ENCODE measurements at places on chromosomes 3 and 15.

- H3K4me3 ChIP-seq: no peak overlapping the region
- DNase-seq: no peak
- peaks cover 6% of the 10 kb centered on the region for H3K4me1 ChIP-seq
- 0 out of 2 replicates have a peak, but pooled peaks cover 2% of the 10 kb centered on the region for H3K36me3 ChIP-seq
Observed at GRCh38 chr15:80445300-80446041, 41.3 kb downstream of the ARNT2 start.

DNA sequence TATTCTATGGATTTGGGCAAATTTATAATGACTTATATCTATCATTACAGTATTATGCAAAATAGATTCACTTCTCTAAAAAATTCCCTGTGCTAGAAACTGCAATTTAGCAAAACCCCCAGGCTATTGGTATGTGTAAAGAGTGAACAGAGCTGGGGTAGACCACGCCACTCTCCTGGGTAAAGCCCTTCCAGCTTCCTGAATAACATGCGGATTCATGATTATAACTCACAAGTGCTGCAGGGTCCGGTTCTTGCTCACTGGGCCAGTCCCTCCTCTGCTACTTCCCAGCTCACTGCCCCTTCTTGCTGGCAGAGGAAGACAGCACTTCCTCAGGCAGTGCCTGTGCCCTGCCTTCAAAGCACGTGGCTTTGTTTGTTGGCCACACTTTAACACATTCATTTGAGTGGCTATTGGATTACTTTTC is 4.1 kb downstream of the CD80 start:
- no peak for DNase-seq
- H3K27me3 ChIP-seq: peaks cover 27% of the 10 kb centered on the region
- no peaks in the 10 kb centered on the region for H3K4me1 ChIP-seq
- H3K4me3 ChIP-seq: no peak overlapping the region
- no peaks in the 10 kb centered on the region for H3K36me3 ChIP-seq
- H3K27ac ChIP-seq: no peak overlapping the region

DNA sequence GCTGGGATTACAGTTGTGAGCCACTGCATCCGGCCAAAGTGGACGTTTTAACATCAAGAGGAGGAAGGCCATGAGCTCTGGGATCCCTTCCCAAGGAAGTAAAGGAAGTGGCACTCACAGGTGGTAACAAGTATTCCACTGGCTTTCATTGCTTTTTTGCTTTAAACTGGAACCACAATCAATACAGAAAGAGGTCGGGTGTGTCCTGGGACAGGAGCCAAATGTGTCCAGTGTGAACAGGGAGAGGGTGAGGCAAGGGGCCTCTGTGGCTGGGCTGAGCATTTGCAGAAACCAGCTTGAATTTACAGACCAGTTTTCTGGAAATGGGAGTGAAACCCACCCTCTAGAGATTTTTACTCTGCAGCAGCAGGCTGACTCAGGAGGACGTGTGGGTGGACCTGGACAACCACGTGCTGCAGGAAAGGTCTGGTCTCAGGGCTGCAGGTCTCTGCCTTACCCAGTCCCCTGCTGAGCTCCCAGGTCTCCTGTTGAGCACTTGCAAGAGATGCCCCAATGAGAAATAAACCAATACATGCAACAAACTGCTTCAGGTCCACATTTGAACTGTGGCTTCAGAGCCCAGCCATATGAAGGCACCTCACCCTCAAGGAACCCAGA is 42.8 kb upstream of the TMEM115 start:
- peaks cover 34% of the 10 kb centered on the region for H3K27me3 ChIP-seq
- DNase-seq: no peak
- no peak overlapping the region for H3K27ac ChIP-seq
- no peak overlapping the region for H3K4me3 ChIP-seq

GRCh38 chr3:148873977-148874376 is 8.9 kb downstream of the CPA3 start:
- H3K27ac ChIP-seq: no peak overlapping the region
- H3K4me3 ChIP-seq: no peak overlapping the region
- DNase-seq: peak; percentile 9
- no peaks in the 10 kb centered on the region for H3K4me1 ChIP-seq

DNA sequence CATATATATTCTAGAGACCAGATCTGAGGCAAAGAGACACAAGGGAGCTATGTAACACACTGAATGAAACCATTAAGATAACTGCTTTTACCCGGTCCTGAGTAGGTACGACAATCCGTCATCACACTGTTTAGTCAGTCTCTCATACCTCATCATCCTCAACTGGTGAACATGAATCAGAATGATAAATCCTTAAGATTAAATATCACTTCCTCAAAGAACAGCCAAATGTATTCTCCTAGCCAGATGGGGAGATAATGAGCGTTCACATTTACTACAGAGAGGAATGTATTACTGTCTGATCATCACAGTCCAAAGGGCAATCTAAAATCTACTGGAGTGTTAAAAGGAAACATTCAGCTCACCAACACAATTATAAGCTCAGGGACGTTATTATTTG is 319.4 kb upstream of the STAC start:
- H3K4me1 ChIP-seq: no peaks in the 10 kb centered on the region
- H3K27ac ChIP-seq: no peak overlapping the region
- no peak for DNase-seq
- no peak overlapping the region for H3K4me3 ChIP-seq
- no peaks in the 10 kb centered on the region for H3K36me3 ChIP-seq

GRCh38 chr3:189629803-189630455 is 1.3 kb upstream of the TP63 start:
- DNase-seq: no peak
- no peak overlapping the region for H3K4me3 ChIP-seq
- H3K27ac ChIP-seq: no peak overlapping the region
- no peaks in the 10 kb centered on the region for H3K36me3 ChIP-seq

GRCh38 chr3:70982700-70983140 is 600.8 kb downstream of the FOXP1 start:
- peak overlapping the region; percentile 72 for H3K27ac ChIP-seq
- H3K27me3 ChIP-seq: no peaks in the 10 kb centered on the region
- no peak overlapping the region for H3K4me3 ChIP-seq
- H3K36me3 ChIP-seq: peaks cover 33% of the 10 kb centered on the region

- DNase-seq: no peak
- peak overlapping the region; percentile 54 for H3K27ac ChIP-seq
- H3K4me3 ChIP-seq: no peak overlapping the region
- peaks cover 34% of the 10 kb centered on the region for H3K36me3 ChIP-seq
Observed at GRCh38 chr15:60370105-60370868, 27.5 kb downstream of the ANXA2 start.

- H3K27me3 ChIP-seq: no peaks in the 10 kb centered on the region
- H3K4me3 ChIP-seq: no peak overlapping the region
- H3K4me1 ChIP-seq: no peaks in the 10 kb centered on the region
- no peak for DNase-seq
- no peaks in the 10 kb centered on the region for H3K36me3 ChIP-seq
- no peak overlapping the region for H3K27ac ChIP-seq
Observed at GRCh38 chr15:86076468-86076867, 3.2 kb upstream of the AGBL1 start.

DNA sequence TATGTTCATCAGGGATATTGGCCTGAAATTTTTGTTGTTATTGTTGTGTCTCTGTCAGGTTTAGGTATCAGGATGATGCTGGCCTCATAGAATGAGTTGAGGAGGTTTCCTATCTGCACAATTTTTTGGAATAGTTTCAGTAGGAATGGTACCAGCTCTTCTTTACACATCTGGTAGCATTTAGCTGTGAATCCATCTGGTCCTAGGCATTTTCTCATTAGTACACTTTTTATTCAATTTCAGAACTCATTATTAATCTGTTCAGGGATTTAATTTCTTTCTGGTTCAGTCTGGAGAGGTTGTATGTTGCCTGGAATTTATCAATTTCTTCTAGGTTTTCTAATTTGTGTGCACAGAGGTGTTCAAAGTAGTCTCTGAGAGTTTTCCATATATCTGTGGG is 57.0 kb downstream of the STRIT1 start:
- H3K4me1 ChIP-seq: peaks cover 10% of the 10 kb centered on the region
- H3K36me3 ChIP-seq: no peaks in the 10 kb centered on the region
- no peak for DNase-seq
- no peak overlapping the region for H3K27ac ChIP-seq
